ENCODE measurements at places on chromosomes 11 and 22.

DNA sequence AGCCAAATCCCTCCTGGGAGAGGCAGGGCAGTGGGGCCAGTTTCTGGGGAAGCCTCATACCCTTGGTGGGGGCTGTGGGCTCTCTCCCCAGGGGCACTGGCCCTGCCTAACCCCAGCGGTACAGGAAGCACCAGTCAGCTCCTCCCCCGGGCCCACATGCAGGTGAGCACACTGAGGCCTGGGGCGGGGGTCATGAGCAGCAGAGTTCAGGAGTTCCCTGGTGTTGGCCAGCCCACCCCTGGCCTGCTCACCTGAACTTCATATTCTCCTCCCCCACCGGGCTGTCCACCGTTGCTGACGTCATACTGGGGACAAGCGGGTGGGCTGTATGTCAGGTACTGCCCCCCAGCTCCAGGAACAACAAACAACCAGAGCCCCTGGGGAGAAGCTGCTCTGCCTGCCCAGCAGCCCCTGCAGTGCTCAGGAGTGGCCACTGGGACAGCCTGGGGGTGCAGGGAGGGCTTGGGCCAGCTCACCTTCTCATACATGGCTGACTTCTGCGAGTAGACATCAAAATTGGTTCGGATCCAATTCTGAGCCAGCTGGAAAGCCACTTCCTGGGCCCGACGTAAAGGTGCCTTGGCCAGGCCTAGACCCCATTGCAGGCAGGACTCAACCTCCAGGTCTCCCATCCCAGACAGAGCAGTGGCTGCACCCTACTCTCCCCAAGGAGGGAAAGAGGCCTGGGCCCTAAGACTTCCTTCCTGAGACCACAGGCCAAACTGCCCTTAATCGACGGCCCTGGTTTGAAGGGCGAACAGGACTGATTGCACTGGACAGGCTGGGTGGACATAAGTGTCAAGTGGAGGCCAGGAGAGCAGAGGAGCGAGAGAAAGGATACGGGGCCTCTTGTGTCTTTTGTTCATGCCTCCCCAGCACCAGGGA lies 20.8 kb downstream of the TREH start:
- peak; percentile 12 for DNase-seq

DNA sequence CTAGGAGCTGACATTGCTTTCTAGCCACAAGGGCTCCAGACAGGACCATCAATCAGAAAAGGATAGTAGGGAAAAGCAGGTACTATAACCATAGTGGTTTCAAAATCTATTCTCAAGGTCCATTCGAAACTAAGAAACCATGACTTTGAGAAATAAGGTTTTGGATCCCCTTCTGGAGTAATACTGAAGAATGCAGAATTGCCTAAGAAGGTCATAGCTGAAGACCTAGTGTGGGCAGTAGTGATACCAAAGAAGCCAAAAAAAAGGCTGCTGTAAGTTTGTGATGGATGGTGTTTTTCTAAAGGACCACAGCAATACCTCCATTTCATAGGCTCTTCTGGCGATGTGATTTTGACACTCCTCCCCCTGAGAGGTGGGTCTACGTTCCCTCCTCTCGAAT lies 163.1 kb downstream of the MAML2 start:
- no peak for DNase-seq

- no peak for DNase-seq
Observed at GRCh38 chr11:72954860-72955259, 140.6 kb downstream of the ATG16L2 start.

DNA sequence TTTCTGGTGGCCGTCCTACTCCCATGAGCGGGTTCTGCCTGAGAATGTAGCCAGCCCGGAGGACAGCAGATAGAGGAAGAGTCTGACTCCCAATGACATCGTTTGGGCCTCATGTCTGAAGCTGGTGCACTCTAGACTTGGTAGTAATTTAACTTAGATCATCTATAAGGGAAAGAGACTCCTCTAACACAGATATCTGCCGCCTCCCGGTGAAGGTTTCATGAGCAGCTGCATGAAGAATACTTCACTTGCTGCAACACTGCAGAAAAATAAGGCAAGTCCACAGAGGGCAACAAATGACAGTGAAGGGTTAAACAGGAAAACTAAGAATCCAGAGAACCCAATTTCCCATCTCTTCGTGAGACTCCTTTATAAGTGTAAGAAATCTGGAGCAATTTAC lies 5.9 kb upstream of the ARL2 start:
- DNase-seq = no peak

DNA sequence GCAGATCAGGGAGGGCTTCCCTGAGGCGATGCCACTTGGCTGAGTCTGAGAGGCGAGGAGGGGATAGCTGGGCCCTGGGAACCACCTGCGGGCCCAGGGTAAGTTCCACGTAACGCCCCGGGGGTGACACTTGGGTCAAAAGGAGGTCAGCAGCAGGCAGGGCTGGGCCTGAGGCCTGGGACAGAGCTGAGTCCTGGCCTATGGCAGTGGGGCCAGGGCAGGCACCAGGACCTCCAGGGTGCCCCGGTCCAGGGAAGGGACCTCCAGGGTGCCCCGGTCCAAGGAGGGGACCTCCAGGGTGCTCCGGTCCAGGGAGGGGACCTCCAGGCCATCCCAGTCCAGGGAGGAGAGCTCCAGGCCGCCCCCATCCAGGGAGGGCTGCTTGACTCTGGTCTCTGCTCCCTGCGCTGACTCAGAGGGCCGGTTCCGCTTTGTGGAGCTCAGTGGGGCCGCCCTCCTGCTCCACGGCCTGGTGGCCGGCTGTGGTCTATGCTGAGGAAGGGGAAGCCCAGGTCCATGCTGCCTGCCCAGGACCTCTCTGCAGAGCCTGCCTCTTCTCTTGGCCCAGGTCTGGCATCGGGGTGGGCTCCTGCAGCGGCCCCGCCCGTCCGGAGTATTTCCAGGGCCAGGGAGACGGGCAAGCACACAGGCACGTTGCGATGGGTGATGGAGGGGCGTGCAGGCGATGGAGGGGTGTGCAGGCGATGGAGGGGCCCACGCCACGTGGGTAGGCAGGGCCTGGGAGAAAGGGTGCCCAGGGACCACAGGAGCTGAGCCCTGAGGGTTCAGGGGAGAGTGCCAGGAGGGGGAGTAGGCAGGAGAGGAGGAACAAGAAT lies 19.5 kb upstream of the WNT7B start:
- peak; percentile 87 for DNase-seq

DNA sequence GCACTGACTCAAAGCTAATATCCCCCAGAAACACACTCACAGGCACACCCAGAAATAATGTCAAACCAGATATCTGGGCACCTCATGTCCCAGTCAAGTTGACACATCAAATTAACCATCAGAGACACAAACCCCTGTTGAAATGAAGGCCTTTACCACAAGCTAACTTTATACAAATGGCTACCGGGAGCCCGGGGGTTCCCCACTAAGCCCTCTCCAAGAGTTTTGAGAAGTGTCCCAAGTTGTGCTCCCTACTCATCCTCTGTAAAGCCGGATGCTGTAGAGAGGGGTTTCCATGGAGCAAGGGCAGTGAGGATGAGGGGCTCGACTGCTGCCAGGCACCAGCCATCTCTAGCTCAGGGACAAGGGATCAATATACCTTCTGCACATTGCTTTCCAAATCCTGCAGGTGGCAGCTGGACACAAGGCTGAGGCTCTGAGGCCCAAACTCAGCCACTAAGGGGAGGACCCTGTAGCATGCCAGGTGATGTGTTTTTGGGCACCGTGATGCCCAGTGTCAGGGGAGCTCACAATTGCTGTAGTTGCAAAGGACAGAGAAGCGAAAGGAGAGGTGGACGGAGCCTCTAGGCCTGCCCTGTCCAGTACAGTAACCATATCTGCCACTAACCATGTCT lies 145.7 kb downstream of the TTC17 start:
- no peak for DNase-seq

DNA sequence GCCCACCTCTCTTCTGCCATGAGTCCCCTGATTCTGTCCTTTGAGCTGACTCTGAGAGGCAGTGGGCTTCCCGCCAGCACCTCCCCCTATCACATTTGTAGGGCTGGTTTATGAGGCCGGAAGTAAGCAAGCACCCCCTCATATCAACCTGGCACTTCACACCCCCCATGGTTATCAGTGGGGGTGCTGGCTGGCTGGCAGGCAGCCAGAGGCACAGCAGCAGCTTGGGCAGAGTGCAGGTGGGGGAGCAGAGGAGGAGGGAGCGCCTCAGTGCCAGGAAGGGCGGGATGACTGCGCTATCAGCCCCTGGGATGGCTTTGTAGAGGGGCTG lies 22.9 kb upstream of the CHRM4 start:
- no peak for DNase-seq
